Ascending aorta (tissue), 2 donors: ENCODE measurements at places on chromosomes 7 and 10. TPM values are rescaled to one million over a fixed set of nuclear protein-coding genes. Genes with fewer than 3 reads are reported as not detected.

The FXYD4 gene
- not detected for total RNA-seq

- DNase-seq, result no peak
These were observed 984 bp upstream of the IKZF1 start for GRCh38 chr7:50303335-50304128.

- DNase-seq, result no peak
These were observed 248.4 kb downstream of the BMPER start for GRCh38 chr7:34153656-34154270.

GRCh38 chr7:42227936-42228591 lies 8.9 kb downstream of the GLI3 start:
- DNase-seq, result no peak

GRCh38 chr7:29230871-29231345 lies 36.3 kb downstream of the CHN2 start:
- DNase-seq, result no peak
